Foreskin keratinocyte (primary cell): ENCODE measurements at places on chromosomes 3 and 15.

- no peak for DNase-seq
These were observed 2.0 kb downstream of the GMNC start for GRCh38 chr3:190860521-190860920.

- DNase-seq, result no peak
These were observed 314.6 kb upstream of the PROK2 start for GRCh38 chr3:72099326-72100079.

DNA sequence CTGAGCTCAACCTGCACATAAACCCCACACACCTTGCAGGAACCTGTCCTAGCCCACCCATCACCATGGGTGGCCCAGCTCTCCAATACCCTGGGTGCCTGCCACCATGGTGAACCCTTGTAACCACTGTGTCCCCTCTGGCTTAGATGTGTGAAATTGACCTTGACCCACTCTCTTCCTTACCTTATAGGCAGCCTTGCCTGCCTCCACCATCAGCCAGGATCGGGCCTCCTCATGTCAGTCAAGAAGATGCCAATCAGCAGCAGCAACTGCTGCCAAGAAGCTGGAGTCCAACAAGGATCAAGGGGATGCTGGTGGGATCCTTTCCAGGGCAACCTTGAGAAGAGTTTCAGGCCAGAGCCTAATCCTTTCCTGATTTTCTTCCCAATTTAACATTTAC is 8.8 kb upstream of the CYP11A1 start:
- DNase-seq, result no peak

GRCh38 chr15:42919799-42920518 is 619 bp downstream of the TTBK2 start:
- DNase-seq, result no peak

DNA sequence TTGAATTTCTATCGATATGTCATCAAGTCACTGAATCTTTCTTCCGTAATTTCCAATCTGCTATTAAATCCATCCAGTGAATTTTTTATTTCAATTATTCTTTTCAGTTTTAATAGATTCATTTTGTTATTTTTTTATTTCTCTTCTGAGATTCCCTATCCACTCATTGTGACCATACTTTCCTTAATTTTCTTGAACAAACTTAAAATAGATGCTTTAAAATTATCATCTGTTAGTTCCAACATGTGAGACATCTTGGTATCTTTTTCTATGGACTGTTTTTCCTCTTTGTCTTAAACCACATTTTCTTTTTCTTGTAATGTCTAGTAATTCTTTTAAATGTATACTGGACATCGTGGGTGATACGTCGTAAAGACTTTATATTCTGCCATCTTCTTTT is 236.6 kb upstream of the TLE3 start:
- DNase-seq, result no peak

GRCh38 chr15:69725957-69726356 is 273.3 kb downstream of the RPLP1 start:
- no peak for DNase-seq

DNA sequence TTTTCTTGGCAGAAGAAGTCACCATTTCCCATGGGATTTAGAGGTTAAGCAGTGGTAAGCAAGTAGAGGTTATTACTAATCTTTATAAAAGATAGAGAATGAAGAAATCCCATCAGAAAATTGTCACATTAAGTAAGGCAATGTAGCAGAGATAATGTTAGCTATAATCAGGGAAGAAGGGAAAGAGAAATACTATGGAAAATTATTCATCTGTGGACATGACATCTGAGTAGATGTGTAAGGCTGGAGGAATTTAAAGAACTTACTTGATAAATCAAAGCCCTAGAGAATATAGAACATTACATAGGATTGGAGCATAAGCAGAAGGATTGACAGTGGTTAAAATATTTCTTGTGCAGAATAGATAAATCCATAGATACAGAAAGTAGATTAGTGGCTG is 553.1 kb upstream of the CBLB start:
- no peak for DNase-seq

- DNase-seq, result peak; percentile 91
These were observed 46.9 kb downstream of the KBTBD12 start for GRCh38 chr3:127961963-127962362.

DNA sequence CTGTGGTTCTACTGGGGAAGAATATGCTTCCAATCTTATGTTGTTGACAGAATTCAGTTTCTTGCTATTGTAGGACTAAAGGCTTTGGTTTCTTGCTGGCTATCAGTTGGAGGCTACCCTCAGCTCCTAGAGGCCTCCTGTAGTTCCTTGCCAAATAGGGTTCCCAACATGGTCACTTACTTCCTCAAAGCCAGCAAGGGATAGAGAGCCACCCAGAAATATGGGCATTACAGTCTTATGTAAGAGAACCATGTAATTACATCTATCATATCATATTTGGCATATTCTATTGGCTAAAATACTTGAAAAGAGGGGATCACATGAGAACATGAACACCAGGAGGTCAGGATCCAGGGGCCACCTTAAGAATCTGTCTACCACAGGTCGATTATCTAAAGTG is 6.2 kb upstream of the COX17 start:
- no peak for DNase-seq

- no peak for DNase-seq
These were observed 117.2 kb downstream of the THRB start for GRCh38 chr3:24377218-24377993.

DNA sequence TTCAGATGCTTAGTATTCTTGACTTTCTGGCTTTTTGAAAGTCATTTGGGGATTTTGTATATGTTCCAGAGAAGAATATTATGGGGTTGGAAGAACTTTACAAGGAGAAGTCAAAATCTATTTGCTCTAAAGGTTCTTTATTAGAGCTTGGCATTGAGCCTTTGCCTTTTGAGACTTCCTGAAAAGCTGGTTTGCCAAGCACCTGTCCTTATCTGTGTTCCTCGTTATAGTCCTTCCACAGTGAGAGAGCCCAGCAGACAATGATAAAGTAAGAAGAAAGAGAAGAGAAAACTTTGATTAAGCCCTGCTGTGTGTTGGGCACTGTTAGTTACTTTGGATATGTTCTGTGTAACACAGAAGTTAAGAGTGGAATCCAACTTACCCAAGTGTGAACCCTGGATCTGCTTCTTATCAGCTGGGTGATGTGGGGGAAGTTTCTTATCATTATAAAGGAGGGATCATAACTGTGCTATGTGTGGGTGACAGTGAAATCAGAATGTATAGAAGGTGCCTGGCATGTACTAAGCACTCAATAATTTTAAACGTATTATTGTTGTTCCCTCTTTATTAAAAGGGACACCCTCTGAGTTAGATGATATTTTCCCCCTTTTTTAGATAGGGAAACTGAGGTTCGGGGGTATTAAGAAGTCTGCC is 44.3 kb upstream of the POLR2M start:
- no peak for DNase-seq

- no peak for DNase-seq
These were observed 22.2 kb downstream of the ANP32A start for GRCh38 chr15:68798346-68799094.

DNA sequence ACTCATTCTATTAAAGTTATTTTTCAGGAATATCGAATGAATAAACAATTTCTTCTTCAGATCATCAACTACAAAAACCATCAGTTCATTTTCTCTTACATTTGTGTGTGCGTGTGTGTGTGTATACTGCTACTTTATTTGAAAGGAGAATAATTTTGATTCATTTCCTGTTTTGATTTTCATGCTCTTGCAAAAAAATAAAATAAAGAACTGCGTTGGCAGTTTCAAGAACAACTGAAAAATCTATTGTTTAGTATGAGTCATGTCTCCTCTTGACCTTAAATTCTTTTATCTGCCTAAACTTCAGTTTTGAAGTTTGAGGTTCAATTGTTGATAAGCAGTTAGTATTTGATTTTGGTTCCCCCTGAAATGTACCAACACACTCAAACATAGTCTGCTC is 540.8 kb downstream of the FGF12 start:
- DNase-seq, result no peak

DNA sequence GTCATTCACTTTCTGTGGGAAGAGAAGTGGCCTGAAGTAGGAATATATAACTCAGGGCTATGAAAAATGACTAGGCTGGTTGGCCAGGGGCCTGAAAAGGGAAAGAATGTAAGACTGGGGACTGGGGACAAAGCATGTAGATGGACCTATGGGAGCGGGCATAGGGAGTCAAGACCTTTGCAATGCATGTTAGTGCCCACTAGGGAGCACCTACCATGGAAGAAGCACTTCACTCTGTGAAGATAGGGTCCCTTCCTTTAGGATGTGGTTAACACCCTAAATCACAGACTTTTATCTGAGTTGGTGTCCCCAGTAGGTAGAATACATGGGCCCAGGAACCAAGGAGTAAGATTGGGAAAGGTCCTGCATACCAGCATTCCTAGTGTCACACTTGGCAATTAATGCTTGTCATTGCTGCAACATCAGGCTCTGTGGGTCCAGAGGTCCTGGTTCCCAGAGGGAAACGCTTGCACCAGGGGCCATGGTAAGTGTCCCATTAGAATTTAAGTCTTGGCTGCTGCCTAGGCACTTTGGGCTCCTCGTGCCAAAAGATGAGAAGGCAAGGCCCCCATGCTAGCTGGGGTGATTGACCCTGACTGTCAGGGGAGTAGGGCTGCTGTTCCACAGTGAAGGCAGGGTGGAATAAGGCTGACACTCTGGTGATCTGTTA is 79.6 kb downstream of the CRYGS start:
- DNase-seq, result no peak

DNA sequence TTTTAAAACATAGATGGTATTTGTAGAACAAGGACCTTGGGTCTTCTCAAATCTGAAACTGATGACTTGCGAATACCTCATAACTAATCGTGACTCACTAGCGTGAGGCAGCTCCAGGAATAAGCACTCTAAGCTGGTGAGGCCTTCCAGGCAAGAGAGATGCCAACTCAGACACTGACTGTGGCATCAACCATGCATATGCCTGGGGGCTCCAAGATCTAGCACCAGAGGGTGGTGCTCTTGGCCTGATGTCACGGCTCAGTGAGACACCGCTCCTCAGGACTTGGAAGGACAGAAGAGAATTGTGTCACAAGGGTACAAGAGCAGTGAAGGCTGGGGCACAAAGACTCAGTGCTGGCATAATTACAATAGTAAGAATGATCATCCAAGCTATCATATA is 125.0 kb upstream of the TRIM42 start:
- DNase-seq, result peak; percentile 91
